ENCODE measurements at places on chromosomes 11 and 22. TPM values are rescaled to one million over a fixed set of nuclear protein-coding genes. Genes with fewer than 3 reads are reported as not detected.

ALG8 gene
- 50.6 TPM for total RNA-seq

SHANK3 gene
- total RNA-seq: 0.08 TPM

- H3K36me3 ChIP-seq: no peaks in the 10 kb centered on the region
- DNase-seq: no peak
- H3K4me3 ChIP-seq: no peak overlapping the region
- no peaks in the 10 kb centered on the region for H3K27me3 ChIP-seq
- no peak overlapping the region for H3K27ac ChIP-seq
These were observed 10.8 kb upstream of the C11orf96 start for GRCh38 chr11:43931717-43932039.

- H3K27me3 ChIP-seq: no peaks in the 10 kb centered on the region
- peak overlapping the region; percentile 62 for H3K27ac ChIP-seq
- H3K36me3 ChIP-seq: no peaks in the 10 kb centered on the region
- DNase-seq: no peak
- H3K4me1 ChIP-seq: no peaks in the 10 kb centered on the region
These were observed 599 bp upstream of the PPP2R1B start for GRCh38 chr11:111766834-111767142.

DNA sequence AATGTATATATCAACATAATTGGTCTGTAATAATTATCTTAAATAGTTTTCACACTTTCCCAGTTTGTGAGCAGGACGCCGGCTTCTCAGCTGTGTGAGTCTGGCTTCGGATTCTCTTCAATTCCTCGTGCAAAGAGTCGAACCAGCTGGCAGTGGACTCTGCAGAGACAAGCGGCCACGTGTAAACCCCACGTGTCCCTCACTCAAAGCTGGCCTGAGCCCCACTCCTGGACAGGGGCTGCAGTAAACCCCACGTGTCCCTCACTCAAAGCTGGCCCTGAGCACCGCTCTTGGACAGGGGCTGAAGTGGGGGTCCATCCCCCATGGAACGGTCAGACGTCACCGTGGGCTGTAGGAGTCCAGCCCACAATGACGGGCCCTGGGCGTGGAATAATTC lies 51.0 kb downstream of the CERK start:
- peaks cover 26% of the 10 kb centered on the region for H3K4me1 ChIP-seq
- no peak overlapping the region for H3K27ac ChIP-seq
- peaks cover 28% of the 10 kb centered on the region for H3K36me3 ChIP-seq
- no peak overlapping the region for H3K4me3 ChIP-seq
- H3K27me3 ChIP-seq: no peaks in the 10 kb centered on the region

GRCh38 chr11:82043316-82043715 lies 690.3 kb downstream of the FAM181B start:
- H3K36me3 ChIP-seq: no peaks in the 10 kb centered on the region
- no peaks in the 10 kb centered on the region for H3K27me3 ChIP-seq
- H3K27ac ChIP-seq: no peak overlapping the region
- H3K4me3 ChIP-seq: no peak overlapping the region
- DNase-seq: no peak
- no peaks in the 10 kb centered on the region for H3K4me1 ChIP-seq

- DNase-seq: no peak
- H3K27me3 ChIP-seq: no peaks in the 10 kb centered on the region
- no peak overlapping the region for H3K27ac ChIP-seq
- no peak overlapping the region for H3K4me3 ChIP-seq
- H3K36me3 ChIP-seq: no peaks in the 10 kb centered on the region
These were observed 69.4 kb upstream of the FGF3 start for GRCh38 chr11:69888483-69889181.

- H3K27ac ChIP-seq: peak overlapping the region; percentile 63
- H3K27me3 ChIP-seq: no peaks in the 10 kb centered on the region
- no peak for DNase-seq
- peak overlapping the region; percentile 12 for H3K4me3 ChIP-seq
- peaks cover 9% of the 10 kb centered on the region for H3K36me3 ChIP-seq
These were observed 199.0 kb downstream of the GRIK4 start for GRCh38 chr11:120710354-120711131.

All from GM12878 (cell line).